ENCODE measurements at places on chromosomes 6 and 20.

GRCh38 chr6:129903082-129903481 lies 42.0 kb upstream of the TMEM244 start:
- no peak for DNase-seq

DNA sequence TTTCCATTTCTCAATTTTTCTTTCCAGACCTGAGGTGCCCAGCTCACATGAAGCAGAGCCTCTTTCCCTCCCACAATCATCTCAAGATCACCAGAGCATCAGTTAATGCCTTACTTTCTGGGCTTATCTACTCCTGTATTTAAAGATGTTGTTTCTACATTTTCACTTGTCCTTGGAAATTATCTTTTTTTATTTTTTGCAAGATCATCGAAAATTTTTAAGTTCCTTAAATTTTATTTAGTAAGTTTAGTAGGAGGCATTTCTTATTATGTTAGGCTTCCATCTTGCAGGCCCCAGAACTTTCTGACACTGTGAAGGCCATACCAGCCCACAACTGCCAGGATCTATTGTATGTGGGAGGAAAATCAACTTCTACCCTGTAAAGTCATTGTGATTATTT lies 466.0 kb downstream of the PRKN start:
- no peak for DNase-seq

GRCh38 chr6:70412252-70413113 lies 825 bp upstream of the FAM135A start:
- DNase-seq: no peak

DNA sequence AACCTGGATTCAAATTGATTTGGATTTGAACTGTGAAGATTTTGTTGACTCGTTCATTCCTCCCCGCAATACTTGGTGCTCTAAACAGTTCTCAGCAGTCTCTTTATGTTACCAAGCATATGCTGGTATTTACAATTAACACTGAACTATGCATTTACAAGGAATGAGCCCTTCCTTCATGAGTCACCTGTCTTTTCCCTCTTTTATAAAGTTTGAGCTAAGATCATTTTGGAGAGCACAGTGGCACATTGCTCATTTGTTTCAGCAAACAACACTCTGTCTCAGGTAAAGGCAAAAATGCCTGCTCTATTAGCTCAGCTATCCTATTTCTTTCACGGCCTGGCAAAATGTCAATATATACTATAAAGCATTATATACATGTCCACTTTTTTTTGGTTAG lies 285.4 kb downstream of the PHACTR1 start:
- no peak for DNase-seq

DNA sequence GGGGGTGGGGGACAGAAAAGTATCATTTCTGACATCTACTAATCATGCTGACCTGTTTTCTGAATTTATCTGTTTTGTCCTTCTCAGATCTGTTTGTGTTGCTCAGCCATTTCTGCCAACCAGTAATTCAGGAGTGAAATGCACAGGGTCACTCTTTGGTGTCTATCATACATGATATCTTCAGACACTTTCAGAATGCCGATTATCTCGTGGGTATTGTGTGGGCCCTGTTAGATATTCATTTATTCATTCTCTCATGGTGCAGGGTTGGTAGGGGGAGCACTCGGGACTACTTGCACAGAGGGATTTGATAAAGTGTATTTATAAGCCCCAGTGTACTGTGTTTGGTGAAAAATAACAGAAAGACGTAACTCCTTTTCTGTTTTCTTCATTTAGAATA lies 101.2 kb upstream of the CITED2 start:
- DNase-seq: no peak

GRCh38 chr6:39432330-39433025 lies 110.0 kb upstream of the KCNK16 start:
- no peak for DNase-seq

DNA sequence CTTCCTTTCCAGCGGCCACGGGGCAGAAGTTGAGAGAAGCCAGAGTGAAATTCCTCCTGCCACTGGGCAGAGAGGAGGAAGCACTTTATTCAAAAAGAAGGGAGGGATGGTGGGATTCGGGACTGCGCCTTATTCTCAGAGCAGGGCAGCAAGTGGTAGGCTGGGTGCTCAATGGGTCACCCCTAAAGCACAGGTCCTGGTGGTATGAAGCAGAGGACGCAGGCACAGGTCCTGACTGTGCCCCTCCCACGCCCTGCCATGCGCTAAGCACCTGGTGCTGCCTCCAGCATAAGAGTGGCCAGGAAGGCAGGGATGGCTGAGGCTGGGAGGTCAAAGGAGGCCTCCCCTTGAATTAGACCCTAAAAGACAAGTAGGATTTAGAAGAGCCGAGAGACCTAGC lies 4.9 kb upstream of the GRM4 start:
- DNase-seq: no peak

DNA sequence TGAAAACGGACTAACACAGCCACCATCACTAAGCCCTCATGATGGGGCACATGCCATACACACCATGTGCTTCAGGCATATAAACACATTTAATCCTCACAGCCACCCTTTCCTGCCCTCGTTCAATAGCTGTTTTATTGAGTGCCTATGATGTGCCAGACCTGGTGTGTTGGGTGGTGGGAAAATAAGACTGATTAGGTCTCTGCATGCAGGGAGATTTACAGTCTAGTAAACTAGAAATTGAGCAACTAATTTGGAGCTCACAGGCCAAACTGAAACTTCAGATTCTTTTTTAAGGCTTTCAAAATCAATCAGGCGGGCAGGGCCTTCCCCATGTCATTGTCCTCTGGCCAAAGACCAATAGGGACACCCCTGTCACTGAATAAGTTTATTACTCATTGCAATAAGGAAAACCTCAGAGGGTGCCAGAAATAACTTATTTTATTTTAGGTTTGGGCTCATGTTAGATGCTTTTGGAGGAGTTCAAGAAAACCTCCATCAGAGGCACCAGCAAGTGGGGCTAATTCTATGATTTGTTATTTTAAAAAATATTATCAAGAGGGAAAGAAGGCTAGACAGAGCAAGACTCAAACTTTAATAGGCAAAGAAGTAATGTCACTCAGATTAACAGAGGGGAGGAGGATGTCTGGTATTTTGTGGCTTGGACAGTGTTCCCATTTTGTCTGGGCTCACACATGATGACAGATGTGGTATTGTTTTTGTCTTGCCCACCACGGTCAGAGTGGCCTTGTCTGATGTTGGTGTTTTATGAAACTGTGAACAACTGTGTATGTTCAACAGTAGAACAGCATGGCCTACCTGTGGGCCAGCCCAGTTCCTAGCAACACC lies 12.0 kb downstream of the ZFP64 start:
- DNase-seq: no peak

DNA sequence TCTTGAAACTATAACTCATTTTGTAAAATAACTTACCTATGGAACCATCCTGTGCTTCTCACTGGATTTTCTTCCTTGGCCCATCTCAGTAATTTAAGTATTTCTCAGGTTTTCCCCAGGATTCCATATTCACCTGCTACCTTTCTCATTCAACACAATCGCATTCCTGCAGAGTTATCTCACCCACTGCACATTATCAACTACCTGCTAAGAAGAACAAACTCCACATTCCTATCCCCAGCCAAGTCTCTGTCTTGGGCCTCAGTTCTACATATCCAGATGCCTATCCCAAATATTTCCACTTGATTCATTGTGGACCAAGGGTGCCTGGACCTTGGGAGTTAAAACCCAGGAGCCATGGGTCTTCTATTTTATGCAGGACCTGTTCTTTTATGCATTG lies 60.2 kb upstream of the KCNQ5 start:
- no peak for DNase-seq

DNA sequence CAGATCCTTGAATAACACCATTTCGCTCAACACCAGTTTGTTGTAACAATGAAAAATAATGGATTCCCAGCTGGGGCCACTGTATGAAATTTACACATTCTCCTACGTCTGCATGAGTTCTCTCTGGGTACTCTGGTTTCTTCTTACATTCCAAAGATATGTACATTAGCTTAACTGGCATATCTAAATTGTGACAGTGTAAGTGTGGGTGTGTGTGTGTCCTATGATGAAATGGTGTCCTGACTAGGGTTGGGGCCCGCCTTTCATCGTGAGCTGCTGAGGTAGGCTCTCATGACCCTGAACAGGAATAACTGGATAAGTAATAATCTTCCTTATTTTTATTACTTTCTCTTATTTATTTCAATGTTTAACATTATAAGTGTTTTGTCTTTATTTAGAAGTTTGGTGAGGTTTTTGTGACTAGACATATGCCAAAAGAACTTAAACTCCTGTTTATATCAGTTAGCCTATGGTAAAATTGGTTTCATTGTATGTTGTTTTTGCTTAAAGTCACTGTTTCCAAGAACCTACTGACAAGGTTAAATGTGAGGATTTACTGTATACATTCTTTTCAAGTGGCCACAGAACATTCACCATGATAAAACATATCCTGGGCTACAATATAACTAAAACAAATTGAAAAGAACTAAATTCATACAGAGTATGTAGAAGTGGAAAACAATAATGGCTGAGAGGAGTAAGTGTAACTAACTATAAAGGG lies 42.4 kb downstream of the RBL1 start:
- no peak for DNase-seq

GRCh38 chr6:96657344-96657743 lies 94.4 kb downstream of the FHL5 start:
- no peak for DNase-seq

- no peak for DNase-seq
Measured at GRCh38 chr20:58927490-58928061, 53.5 kb upstream of the NELFCD start.

DNA sequence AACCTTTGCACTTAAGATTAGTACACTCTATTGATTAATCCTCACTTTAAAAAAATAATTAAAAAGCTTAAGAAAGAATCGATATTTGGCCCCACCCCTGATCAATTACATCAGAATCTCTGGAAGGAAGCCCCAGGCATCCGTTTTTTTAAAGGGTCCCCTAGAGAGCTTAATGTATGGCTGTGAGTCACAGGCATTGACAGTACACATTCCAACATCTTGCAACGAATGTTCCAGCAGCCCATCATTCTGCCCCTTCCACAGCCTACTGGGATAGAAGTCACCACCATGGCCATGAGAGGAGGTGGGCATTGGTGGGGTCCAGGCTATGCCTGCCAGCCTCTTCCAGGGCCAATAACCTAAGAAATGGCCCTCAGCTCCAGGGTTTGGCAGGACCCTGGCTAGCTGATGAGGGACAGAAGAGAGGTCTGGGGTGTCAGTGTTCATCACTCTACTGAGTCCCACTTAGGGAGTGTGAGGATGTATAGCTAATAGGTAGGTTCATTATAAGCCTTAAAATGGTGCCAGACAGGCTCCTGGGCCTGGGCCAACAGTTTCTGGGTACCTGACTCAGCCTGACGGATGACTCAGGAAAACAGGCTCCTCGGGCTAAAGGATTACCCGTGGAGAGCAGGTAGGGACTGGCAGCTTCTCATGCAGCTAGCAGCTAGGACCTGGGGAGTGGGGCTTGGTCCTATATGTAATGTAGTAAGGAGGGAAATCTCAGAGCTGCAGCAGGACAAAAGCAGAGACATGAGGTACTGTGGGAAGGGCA lies 40.4 kb downstream of the MDGA1 start:
- DNase-seq: no peak

GRCh38 chr6:114312931-114313330 lies 29.9 kb downstream of the HS3ST5 start:
- DNase-seq: no peak

DNA sequence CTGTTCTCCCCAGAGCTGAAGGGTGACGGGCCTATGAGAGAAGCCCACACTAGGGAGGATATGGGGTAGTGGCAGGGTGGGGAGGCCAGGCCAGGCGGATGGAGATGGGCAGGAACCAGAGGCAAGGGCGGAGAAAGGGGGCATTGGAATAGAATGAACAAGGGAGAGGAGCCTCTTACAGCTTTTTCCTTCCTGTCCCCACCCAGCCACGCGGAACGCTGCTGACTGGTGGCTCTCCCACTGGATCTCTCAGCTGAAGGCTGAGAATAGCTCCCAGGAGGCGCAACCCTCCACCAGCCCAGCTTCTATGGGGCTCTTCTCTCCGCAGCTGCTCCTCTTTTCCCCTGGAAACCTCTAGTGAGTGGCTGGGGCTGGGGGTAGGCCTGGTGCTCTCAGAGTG lies 10.8 kb downstream of the DLK2 start:
- no peak for DNase-seq

GRCh38 chr6:355373-356208 lies 36.0 kb upstream of the IRF4 start:
- no peak for DNase-seq

DNA sequence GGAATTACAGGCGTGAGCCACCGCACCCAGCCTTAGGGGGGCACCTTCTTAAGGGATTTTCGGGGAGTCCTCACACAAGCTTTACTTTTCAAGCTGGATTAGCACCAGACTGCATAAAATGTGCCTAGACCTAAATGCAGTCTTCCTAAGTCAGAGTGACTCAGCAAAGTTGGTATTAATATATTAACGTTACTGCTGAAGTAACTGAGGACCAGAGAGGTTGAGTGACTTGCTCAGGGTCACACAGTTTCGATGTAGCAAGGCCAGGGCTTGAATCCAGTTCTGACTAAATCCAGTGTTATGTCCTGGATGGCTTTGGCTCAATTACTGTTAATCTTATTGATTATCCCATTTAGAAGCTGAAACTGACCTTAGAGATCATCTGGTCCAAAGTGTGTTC lies 13.4 kb downstream of the EDEM2 start:
- no peak for DNase-seq

- DNase-seq: no peak
Measured at GRCh38 chr6:167324111-167324510, 775 bp upstream of the TTLL2 start.

- no peak for DNase-seq
Measured at GRCh38 chr20:19310541-19310940, 98.1 kb downstream of the SLC24A3 start.

GRCh38 chr6:21003780-21004541 lies 469.7 kb downstream of the CDKAL1 start:
- DNase-seq: no peak

- DNase-seq: no peak
Measured at GRCh38 chr6:168637834-168638233, 196.8 kb downstream of the SMOC2 start.

- DNase-seq: no peak
Measured at GRCh38 chr6:5556011-5556410, 294.7 kb downstream of the FARS2 start.

GRCh38 chr6:12484519-12484918 lies 194.4 kb downstream of the EDN1 start:
- DNase-seq: no peak

- DNase-seq: no peak
Measured at GRCh38 chr20:43895235-43895634, 19.4 kb upstream of the TOX2 start.

- no peak for DNase-seq
Measured at GRCh38 chr20:63099456-63100173, 92.9 kb upstream of the BHLHE23 start.

DNA sequence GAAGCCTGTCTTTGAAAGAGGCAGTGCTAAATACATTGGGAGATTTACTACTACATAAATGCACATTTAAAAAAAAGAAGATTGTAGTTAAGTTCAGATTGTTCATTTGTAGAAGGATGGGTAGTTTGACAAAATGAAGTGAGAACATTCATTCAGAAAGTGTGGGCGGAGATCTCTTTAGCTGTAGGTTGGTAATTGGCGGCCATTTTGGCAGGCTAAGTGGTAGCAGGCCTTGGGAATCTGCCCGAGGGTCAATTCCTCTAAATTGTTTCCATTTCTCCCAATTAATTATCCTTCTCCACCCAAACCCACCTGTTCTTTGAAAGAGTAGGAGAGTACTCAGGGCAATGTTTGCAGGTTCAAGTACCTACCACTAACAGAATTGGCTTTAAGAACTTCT lies 17.9 kb downstream of the SOX4 start:
- no peak for DNase-seq
